ENCODE measurements at places on chromosomes 5 and 9. TPM values are rescaled to one million over a fixed set of nuclear protein-coding genes. Genes with fewer than 3 reads are reported as not detected.

DNA sequence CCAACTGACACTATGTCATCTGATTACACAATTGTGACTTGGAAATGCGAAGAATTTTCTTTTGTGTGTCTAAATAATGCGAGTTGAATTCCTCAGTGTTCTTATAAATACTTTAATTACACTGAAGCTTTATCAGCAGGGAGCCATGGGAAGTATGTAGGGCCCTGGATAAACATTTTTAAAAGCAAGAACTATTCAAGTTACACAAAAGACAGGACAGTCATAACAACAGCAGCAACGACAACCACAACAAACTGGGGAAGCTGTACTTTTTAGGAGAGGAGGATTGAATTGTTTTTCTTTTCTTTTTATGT is 250.3 kb upstream of the ZNF608 start:
- DNase-seq, result no peak

- no peak for DNase-seq
Observed at GRCh38 chr5:138568061-138568824, 7.0 kb downstream of the HSPA9 start.

MTAP gene
- total RNA-seq, result 34.0 TPM

CCDC180 gene
- total RNA-seq, result 0.72 TPM

CCNJL gene
- 2.3 TPM for total RNA-seq

INSL4 gene
- total RNA-seq, result not detected

All from RPMI7951 (cell line).